ENCODE measurements at places on chromosomes 16 and 17.

- peak; percentile 48 for DNase-seq
Observed at GRCh38 chr17:50986989-50987660, 121.0 kb upstream of the TOB1 start.

- DNase-seq = no peak
Observed at GRCh38 chr16:12350945-12351344, 374.4 kb downstream of the SNX29 start.

DNA sequence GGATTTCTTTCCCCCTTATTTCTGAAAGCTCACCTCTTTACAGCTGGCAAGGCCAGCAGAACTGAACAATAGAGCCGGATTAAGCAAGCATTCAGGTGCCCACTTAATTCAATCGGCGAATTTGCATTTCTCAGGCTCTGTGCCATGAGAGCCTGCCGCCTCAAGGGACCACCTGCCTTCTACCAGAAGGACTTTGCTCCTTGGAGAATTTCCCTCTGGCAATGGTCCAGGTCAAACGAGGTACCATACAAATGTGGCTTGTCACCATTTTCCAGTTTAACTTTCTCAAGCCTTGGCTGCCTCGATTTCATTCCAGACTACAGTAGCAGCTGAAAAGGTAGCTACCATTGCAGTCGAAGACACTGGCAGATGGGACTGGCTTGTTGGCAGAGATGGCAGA is 534.0 kb downstream of the MAF start:
- no peak for DNase-seq

- DNase-seq = no peak
Observed at GRCh38 chr17:73902416-73903181, 258.4 kb upstream of the SDK2 start.

GRCh38 chr17:68087851-68088250 is 52.3 kb downstream of the KPNA2 start:
- DNase-seq = no peak

DNA sequence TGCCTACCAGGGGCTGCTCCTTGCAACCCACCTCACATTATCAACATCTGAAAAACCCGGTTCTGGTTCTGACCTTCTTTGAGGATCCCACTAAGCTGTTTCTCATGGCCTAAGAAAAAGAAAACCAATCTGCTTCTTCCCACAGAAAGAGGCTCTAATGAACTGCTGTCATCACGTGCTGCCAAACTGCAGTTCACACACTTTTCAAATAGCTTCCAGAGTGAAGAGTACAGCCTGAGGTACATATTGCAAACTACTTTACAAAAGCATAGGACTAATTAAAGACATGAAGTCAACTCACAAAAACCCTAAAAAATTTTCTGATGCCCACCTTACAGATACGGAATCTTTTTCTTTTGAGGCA is 36.7 kb downstream of the SMG6 start:
- DNase-seq = no peak

DNA sequence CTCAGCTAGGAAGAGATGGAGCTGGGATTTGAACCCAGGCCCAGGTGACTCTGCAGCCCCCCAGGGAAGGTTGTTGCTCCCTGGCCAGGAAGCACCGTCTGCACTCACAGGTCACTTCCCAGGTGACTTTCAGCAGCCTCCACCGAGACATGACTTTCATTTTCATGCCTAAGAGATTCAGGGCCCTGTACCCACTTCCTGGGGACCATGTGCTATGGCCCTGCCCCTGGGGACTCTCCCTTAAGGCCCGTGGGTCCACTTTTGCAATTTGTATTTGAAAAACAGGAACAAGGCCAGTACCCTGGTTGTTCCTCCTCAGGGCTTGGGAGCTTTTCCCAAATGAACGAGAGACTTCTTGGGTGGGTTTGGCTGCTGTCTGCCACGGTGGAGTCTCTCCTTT is 191.0 kb downstream of the IRF8 start:
- DNase-seq = no peak

GRCh38 chr16:50528820-50529219 is 19.4 kb upstream of the NKD1 start:
- no peak for DNase-seq

DNA sequence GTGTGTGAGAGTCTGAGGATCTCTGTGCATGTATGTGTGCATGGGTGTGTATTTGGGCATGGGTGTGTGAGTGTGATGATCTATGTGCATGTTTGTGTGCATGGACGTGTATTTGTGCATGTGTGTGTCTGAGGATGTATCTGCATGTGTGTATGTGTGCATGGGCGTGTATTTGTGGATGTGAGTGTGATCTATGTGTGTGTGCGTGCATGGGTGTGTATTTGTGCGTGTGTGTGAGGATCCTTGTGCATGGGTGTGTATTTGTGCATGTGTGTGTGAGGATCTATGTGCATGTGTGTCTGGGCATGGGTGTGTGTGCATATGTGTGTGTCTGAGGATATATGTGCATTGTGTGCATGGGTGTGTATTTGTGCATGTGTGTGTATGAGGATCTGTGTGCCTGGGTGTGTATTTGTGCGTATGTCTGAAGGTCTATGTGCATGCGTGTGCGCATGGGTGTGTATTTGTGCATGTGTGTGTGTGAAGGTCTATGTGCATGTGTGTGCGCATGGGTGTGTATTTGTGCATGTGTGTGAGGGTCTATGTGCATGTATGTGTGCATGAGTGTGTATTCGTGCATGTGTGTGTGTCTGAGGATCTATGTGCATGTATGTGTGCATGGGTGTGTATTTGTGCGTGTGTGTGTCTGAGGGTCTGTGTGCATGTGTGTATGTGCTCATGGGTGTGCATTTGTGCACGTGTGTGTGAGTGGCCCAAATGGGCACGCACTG is 26.5 kb upstream of the ITGAX start:
- no peak for DNase-seq

DNA sequence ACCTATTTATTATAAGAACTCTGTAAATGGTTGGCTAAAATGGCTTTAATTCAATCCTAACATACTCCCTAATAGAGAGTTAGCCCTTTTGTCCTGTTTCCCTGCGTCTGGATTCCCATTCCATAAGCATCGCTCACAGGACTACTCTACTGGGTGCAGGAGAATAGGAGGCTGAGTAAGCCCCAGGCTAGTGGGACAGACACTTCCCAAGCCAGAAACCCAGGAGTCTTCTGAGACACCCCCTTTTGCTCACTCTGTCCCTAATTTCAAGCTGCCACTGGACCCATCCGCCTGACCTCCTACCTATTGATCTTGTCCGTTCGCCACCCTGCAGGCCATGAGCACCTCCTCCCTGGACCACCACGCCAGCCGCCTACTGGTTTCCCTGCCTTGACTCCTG is 16.7 kb upstream of the TOB1 start:
- peak; percentile 39 for DNase-seq

DNA sequence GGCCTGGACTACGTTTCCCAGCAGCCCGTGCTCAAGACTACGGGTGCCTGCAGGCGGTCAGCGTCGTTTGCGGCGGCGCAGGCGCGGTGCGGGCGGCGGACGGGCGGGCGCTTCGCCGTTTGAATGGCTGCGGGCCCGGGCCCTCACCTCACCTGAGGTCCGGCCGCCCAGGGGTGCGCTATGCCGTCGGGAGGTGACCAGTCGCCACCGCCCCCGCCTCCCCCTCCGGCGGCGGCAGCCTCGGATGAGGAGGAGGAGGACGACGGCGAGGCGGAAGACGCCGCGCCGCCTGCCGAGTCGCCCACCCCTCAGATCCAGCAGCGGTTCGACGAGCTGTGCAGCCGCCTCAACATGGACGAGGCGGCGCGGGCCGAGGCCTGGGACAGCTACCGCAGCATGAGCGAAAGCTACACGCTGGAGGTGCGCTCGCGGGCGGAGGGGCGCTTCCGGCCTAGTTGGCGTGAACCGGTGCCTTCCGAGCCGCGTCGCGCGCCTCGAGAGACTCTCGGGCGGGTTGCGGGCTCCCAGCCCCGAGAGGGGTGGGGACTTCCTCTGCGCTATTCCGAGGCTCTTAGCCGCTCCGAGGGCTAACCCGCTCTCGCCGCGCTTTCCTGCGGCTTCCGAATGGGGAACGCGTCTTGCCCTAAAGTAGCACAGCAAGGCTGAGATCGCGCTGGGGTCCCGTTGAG is at the start of gene RBL2:
TSS of gene RBL2 (plus strand) at position 95 of the 689 bp plus-strand sequence. CDS start at position 181, 86 bp downstream.
- DNase-seq = peak; percentile 88

GRCh38 chr17:82946081-82946480 is 106.3 kb upstream of the ZNF750 start:
- DNase-seq = no peak

- DNase-seq = no peak
Observed at GRCh38 chr16:66374176-66374575, 7.7 kb downstream of the CDH5 start.

- peak; percentile 29 for DNase-seq
Observed at GRCh38 chr17:65985571-65985970, 206.4 kb downstream of the CEP112 start.

- no peak for DNase-seq
Observed at GRCh38 chr16:817001-817906, 16.7 kb upstream of the GNG13 start.

GRCh38 chr16:8893976-8894690 is 12.0 kb downstream of the LITAFD start:
- DNase-seq = no peak

- DNase-seq = no peak
Observed at GRCh38 chr17:27562777-27563455, 68.1 kb upstream of the LGALS9 start.

DNA sequence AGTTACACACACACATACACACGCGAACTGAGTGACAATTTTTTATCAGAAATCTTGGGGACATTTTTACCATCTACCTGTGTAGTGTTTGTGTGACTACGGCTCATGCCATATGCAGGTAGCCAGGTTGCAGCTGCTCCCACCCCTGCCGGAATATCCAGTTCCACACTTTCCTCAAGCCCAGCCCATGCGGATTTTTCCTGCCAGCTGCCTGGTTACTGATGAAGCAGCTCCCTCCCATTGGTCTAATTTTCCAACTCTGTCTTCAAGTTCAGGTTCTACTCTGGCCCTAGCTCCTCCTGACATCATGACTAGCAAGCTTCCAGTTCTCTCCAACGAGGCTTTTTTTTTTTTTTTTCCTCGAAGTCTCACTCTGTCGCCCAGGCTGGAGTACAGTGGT is 4.8 kb downstream of the GSG1L2 start:
- DNase-seq = peak; percentile 62

DNA sequence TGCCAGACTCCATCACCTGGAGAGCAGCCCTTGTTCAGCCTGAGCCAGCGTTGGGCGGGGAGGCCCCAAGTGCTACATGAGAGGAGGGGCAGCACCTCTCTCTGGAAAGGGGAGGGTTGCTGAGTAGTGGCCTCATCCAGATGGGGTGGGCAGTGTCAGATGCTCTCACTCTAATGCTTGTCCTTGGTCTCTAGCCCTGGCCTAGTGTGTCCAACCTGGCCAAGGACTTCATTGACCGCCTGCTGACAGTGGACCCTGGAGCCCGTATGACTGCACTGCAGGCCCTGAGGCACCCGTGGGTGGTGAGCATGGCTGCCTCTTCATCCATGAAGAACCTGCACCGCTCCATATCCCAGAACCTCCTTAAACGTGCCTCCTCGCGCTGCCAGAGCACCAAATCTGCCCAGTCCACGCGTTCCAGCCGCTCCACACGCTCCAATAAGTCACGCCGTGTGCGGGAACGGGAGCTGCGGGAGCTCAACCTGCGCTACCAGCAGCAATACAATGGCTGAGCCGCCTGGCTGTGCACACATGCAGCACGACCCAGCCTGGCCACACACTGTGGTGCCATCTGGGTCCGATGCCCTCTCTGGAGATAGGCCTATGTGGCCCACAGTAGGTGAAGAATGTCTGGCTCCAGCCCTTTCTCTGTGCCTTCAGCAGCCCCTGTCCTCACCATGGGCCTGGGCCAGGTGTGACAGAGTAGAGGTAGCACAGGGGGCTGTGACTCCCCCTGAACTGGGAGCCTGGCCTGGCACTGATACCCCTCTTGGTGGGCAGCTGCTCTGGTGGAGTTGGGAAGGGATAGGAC is 4.3 kb downstream of the CTRL start:
- DNase-seq = no peak

DNA sequence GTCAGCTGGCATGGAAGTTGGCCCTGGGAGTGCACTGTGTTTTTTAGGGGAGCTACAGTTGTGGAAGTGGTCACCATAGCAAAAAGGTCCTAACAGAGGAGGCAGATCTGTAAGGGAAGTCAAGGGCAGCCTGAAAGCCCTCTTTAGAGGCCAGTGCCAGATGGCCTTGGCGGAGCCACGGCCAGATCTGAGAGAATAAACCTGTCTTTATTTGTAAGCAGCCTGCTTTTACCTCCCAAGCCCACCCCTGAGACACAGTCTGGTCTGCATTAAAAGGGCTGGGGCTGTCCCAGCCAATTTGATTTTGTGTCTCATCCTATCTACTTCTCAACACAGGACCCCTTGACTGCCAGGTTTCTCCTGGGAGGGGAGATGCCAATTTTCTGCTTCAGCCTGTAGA is 51.0 kb upstream of the NOL11 start:
- no peak for DNase-seq

DNA sequence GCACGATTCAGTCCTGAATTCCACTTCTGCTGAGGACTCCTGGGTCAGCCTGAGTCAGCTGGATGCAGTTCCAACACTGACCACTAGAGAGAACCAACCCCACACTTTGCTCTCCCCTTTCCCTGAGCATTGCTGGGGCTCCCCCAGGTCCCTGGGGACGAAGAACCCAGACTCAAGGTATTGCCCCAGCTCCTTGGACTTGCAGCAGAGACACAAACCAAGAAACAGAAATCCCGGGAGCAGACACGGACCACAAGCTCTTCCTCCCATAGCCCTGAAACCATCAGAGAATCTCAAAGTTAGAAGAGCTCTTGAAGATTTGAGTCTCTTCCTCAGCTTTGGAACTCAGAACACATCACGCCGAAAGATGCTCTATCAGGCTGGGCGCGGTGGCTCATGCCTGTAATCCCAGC is 678 bp upstream of the GH1 start:
- peak; percentile 69 for DNase-seq

DNA sequence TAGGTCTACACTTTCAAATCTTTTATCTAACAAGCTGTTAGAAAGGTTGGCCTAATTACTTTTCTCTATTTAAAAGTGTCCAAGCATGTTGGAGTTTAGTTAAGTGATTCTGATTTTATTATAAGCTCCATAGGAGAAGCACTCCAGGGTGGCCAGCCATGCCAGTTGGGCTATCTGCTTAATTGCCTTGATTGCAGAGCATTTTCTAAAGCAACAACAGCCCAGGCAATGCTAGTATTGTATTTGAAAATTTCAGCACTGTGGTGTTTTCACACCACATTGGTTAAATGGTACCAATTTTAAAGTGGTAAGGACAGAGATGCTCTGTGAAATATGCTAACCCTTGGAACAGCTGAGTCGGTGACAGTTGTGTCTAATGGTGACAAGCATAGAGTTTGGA is 510.5 kb upstream of the CDH8 start:
- DNase-seq = no peak

DNA sequence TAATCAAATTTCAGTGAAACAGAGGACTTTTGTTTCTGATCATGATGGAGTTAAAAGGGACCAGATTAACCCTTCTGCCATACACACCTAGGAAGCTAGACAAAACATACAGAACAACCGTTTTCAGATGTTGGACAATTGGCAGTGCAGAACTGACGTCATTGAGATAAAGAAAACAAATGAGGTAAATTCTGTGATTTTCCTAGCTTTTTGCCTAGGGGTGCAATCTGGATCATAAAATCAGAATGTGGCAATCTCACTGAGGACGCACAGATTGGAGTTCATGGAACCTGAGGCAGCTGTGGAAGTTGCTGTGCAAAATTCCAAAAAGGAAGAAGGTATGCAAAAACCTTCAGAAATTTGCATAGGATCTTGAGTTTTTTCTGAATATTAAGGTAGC is 15.0 kb upstream of the USP32 start:
- no peak for DNase-seq

- peak; percentile 95 for DNase-seq
Observed at GRCh38 chr16:72989579-72990551, 58.1 kb downstream of the ZFHX3 start.

GRCh38 chr17:56076980-56077379 is 76.3 kb upstream of the ANKFN1 start:
- DNase-seq = no peak
